T-cell (primary cell): ENCODE measurements at places on chromosomes 4 and X.

- DNase-seq, result no peak
Observed at GRCh38 chr4:92328095-92328494, 24.3 kb downstream of the GRID2 start.

DNA sequence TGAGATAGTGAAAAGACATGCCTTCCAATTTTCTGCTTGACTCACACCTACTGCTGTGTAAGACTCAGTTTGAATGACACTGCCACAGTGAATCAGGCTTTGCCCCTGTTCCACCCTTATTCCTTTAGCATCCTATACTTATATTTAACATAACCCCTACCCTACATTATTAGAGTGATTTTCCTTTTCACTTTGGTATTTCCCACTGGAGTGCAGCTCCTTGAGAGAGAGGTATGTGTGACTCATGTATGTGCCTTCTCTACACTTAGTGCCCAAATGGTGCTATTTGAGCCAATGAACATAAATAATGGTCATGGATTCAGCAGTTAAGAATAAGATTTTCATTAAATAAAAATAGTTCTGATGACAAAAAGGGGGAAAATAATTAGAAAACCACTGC is 69.5 kb downstream of the RRAGB start:
- DNase-seq, result no peak

- DNase-seq, result no peak
Observed at GRCh38 chr4:26490111-26490959, at the start of gene CCKAR. CCKAR (minus strand) TSS chr4:26490484; CDS start chr4:26490267, 217 bp downstream.

DNA sequence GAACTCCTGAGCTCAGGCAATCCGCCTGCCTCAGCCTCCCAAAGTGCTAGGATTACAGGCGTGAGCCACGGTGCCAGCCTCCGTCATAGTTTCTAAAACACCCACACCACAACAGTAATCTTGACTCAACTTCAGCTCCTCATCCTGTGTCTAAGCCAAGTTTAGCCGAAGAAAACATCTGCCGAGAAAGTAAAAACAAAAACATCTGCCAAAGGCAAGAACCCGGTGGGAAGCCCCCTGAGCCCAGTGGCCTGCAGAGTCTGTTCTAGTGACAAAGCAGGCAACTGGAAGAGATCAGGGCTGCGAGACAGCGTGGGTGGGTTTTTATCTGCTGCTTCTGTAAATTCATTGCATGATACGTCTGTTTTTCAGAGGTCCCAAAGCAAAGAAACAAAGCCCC is 26.6 kb upstream of the CD99 start:
- no peak for DNase-seq

DNA sequence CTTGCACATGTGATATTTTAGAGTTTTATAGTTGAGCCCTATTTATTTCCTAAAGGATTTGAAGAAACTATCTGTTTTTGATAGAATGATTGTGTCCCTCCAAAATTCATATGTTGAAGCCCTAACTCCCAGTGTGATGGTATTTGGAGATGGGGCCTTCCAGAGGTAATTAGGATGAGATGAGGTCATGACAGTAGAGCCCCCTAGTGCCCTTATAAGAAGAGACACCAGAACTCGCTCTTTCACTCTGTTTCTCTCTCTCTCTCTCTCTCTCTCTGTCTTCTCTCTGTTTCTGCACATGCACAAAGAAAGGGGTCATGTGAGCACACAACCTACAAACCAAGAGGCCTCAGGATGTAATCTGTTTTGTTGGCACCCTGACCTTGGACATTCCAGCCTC is 921.9 kb upstream of the DIAPH2 start:
- DNase-seq, result no peak

DNA sequence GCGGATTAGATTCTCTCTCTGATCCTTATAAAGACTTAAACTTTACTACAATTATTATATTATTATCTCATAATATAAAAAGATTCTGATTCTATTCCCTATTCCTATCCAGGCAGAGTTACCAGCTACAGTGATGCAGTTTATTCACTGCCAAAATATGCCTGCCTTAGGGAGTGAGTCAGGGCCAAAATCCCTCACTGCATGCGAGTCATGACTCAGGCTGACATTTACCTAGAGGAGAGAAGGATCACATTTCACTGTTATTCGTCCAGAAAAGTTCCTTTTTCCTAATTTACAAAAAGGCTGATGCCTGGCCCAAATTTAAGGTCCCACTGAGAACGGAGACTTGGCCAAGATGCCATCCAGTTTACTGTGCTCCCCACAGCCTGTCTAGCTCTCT is 168.5 kb upstream of the LDB2 start:
- no peak for DNase-seq

DNA sequence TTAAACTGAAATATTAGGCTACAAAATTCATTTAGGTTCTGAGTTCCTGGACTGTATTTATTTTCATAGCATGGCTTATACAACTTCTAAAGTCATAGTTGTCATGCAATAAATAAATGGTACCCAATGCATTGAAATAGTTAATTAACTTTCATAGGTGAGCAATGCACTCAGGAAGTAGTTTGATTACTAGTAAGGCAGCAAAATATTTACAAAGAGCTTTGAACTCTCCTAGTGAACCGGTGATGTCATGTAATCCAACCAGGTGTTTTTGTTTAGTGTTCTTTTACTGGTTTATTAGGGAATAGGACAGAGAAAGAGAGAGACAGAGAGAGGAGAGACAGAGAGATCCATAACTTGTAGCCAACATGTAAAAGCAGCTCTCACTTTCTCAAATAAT is 228.6 kb upstream of the CTSO start:
- no peak for DNase-seq

DNA sequence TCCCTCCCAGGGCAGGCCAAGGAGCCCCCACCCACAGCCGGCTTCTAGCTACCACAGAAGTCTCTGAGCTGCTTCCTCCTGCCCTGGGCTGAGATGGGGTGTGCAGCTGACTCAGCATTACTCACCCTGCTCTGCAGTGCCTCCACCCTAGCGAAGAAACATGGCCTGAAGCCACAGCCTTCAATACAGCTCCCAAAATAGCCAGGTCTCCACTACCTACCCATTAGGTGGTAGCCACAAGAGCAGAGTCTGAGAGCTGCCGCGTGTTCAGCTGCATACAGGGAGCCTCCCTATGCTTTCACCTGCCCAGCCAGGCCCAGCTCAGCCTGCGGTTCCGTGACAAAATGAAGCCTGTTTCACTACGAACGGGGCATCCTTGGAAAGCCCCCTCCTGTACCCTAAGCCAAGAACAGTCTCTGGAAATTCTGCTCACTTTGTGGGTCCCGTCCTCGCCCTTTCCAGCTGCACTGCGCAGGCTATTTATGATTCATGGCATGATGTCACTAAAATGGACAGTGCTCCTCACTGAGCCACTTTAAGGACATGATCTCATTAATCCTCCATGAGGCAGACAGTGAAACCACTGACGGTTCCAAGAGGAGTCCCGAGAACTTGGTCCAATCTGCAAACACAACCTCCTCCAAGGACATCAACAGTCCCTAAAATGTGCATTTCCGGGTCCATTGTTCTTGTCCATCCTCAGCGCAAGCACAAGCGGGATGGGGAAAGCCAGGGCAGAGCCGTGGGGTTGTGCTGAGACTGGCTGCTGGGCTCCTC is 20.2 kb downstream of the WDR1 start:
- DNase-seq, result peak; percentile 66

DNA sequence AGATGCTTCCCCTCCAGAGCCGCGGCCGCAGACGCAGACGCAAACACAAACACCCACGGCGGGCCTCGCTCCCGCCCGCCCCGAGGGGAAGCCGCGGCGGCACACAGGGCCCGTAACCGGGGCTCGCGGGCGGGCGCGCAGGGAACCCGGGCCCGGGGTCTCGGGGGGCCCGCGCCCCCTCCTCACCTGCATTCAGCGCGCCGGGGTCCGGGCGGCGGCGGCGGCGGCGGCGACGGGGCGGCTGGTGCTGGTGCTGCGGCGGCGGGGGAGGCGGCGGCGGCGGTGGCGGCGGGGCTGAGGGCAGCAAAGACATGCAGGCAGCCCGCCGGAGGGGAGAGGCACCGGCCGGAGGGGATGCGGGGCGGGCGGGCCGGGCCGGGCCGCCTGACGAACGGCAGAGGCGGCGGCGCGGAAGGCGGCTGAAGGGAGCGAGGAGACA is 255 bp upstream of the CNOT6L start:
- peak; percentile 90 for DNase-seq

DNA sequence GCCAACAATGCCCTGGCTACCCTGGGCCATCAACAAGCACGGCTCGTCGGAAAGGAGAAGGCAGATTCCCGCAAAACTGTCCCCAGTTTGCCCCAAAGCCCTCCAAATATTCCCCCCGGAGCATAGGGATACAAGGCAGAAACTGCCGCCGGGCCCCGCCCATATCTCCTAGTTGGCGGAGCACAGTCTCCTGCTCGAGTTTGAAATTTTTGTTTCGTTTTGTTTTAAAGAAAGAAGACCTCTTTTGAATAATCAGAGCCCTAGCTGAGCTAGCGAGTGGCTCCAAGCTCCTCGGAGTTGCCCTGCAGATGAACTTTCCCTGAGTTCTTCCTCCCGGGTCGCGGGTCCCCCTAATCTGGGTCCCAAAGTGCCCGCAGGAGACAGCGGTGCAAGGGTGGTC is 138.1 kb upstream of the ZIC3 start:
- DNase-seq, result no peak

- DNase-seq, result no peak
Observed at GRCh38 chr4:115781528-115782146, 668.2 kb upstream of the NDST4 start.

DNA sequence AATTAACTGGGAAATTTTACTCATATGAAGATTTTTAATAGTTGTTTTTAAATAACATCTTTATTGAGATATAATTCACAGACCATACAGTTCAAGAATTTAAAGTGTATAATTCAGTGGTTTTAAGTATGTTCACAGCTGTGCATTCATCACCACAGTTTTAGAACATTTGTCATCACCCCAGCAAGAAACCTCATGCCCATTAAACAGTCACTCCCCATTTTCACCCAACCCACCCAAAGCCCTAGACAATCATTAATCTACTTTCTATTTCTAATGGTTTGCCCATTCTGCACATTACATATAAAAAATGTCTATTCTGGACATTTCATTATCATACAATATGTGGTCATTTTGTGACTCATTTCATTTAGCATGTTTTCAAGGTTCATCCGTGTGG is 2.8 kb downstream of the UPRT start:
- DNase-seq, result no peak

- no peak for DNase-seq
Observed at GRCh38 chrX:112889400-112889799, 48.8 kb upstream of the AMOT start.

DNA sequence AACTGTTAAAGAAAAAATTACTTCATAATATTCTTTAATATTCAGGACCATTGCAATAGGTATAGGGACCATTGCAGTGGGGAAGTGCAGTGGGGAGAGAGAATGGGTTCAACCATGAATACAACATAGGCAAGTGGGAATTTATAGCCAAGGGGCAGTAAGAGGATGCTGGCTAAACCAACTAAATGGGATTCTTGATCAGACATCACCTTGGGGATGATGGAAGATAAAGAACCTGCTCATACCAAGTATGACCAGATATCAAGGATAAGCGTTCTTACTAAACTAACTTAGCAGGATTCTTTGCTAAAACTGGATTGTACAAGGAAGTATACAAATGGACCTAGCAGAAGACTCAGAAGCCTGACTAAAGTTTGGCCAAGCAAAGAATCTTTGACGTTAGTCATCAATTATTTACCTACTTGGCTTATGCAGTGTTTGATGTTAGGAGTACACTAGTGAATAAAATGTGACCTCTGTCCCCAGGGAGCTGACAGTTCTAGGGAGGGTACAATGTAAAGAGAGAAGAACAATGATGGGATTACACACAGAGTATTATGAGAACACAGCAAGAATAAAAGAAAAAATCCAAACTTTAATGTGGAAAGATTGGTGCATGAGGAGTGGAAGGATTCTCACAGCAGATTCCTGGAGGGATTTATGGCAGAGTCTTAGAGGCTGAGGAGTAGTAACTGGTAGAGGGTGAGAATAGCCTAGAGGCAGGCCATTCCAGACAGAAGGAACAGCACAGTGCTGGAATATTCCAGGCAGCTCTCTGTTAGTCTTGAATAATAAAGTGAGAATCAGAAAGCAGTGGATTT is 54.7 kb upstream of the MYOZ2 start:
- DNase-seq, result no peak

DNA sequence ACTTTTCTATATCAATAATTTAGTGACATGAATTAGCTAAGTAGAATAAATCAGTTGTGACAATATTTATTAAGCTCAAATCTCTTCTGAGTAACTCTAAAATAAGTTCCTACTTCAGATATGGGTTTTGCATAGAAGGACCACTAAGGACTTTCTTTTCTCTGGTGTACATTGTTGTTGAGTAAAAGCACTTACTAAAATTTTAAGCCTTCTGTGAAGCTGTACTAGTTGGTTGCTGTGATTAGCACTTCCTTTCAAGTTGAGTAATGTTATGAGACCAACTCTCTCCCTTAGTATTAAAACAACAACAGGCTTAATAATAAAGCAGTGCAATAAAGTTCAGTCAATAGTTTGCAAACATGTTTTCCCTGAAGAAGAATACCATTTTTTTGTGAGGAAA is 667.4 kb upstream of the NDST4 start:
- DNase-seq, result no peak

- no peak for DNase-seq
Observed at GRCh38 chr4:162443510-162443909, 279.7 kb upstream of the FSTL5 start.

GRCh38 chr4:54268151-54268550 is 39.1 kb downstream of the PDGFRA start:
- DNase-seq, result no peak

DNA sequence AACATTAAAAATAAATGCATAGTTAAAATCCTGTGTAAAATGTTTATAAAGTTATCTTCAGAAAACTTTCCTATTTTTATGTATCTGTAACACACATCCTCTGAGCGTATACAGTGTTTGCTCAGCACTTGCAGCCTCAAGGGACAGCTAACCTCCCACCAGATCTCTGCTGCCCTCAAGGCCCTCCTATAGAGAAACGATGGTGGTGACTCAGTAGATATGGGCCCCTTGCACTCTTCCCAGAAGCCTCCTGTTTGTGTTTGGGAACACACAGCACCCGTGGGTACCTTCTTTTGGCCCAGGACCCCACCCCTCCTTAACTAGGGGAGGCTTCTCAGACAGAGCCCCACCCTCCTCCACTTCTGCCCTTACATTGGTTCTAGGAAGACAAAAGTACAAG is 26.7 kb downstream of the PJA1 start:
- no peak for DNase-seq

DNA sequence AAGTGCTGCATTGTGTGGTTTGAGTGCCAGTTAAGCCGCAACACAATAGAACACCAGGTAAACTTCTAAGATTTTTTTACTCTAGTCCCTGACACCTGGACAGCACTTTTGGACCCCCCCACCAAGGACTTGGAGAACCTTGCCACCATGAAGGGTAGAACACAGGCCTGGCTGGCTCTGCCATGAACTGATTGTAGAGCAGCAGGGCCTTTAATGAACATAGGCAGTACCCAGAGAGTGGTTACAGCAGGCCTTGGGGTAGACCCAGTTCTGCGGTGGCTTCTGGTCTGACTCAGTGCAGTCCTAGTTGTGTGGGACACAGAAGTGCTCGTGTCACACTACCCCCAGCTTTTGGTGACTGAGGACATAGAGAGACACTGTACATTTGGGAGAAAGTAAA is 648.3 kb downstream of the PCDH19 start:
- DNase-seq, result no peak

GRCh38 chr4:7327341-7327885 is 107.3 kb downstream of the PSAPL1 start:
- DNase-seq, result no peak

- DNase-seq, result no peak
Observed at GRCh38 chr4:119211867-119212233, 663 bp upstream of the USP53 start.
